Left renal pelvis (tissue), 4 donors: ENCODE measurements at places on chromosomes 5 and 9.
A peak's percentile ranks its signal among the peaks of the same experiment; 100 is the strongest.

DNA sequence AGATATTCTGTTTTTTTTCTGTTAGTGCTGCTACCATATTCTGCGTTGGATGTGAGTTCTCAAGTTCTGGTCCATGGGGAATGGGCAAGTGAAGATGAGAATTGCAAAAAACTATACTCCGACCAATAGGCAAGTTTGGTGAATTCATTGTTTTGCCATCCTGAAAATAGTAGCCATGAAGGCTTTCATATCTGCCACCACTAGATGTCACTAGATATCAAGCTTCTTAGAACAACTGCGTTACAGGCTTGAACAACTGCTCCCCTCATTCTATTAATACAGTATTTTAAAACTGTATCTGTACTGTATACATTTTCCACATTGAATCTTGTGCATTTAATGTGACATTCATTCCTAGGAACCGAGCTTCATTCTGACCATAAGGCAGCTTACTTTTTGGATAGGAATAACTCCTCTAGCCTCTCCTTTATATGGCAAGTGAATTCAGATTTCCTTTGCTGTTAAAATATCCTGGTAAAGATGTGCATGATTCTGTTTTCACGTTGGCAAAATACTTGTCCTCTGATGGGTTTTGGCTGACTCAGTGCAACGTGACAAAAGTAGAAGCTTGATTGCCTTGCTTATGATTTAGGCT, 163.6 kb downstream of the SREK1 start:
- DNase-seq, result peak; percentile 56

- no peak for DNase-seq
Observed at GRCh38 chr9:125663127-125663526, 43.9 kb downstream of the MAPKAP1 start.

DNA sequence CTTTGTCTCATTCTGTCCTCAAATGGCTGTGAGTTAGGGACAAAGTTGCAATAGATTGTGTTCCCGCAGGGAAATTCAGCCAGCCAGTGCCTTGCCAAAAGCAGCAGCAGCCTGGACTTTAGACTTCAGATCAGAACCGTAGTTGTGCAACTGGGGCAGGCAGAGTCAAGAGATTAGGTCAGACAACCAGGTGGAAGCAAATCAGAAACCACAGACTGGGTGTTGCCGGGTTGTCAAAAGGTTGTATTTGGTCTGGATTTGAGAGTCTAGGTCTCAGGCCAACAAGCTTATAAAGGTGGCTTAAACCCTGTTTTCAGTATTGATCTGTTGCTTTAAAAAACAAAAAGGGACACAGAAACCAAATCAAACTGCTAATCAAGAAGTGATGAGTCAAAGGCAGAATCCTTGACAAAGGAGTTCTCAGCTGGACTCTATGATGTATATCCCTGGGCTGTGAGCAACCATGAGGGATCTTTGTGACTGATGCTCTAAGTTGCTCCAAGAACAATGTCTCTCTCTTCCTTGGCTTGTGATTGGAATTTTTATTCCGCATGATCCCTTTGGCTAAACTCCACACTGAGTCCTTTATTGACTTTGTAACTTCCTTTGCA, 20.9 kb downstream of the RFK start:
- DNase-seq, result no peak

DNA sequence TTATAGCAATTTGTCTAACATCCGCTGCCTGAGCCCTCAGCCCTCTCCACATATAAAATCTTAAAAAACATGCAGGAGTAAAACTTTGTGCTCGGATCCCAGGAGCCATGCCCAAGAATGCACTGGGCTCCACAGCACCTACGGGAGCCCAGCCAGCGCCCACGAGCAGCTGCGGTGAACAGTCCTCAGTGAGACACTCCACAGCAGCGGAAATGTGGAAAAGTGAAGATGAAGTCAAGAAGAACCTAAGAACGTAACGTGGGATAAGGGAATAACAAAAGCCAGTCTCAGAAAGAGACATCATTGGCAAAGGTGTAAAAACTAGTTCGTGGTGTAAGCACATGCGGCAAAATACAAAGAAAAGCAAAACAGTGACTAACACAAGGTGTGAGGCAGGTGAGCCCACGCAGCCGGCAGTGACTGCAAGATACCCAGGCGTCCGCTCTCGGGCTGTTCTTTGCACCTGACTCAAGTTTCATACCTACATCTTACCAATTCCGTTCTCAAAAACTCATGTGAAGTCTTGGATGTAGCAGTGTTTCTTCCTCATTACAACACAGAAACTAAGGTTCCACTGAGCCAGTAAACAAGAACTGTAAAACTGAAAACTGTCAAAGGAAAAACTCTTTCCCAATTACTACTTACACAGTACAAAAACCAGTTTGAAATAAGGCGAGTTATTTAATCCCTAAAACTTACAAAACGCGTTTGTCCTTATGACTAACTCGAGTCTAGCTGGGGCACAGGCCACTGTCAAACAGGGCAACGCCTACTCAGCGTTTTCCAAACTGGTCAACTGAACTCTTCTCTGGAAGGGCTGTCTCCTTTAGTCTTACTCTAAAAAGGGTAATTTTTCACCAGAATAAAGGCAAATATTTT, 1.7 kb downstream of the CAMSAP1 start:
- no peak for DNase-seq

DNA sequence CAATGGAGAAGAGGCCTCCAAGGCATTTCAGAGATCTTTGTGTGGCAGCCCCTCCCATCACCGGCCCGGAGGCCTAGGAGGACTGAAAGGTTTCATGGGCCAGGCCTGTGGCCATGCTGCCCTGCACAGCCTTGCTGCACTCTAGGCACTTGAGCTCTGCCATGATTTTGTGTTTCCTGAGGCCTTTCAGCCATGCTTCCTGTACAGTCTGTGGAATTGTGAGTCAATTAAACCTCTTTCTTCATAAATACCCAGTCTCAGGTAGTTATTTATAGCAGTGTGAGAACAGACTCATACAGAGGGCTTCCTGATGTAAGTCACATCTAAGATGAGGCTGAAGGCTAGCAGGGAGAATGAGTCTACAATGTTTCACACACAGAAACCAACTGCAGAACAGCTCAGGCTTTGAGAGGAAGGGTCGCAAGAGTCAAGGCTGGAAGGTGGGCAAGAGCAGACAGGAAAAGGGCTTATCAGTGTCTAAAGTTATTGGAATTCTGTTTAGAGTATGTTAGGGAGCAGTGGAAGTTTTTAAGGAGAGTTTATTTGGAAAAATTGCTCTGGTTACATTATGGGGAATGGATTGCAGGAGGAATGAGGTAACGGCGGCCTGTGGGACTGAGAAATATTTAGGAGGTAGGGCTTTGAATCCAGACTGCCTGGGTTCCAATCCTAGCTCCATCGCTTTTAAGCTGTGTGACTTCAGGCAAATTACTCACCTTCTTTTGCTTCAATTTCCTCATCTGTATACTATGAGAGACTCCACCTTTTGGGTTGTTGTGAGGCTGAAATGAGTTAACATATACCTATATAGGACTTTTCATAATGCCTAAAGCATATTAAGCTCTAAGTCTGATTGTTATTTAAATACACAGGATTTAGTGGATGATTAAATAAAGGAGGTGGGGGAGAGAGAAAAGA, 291.2 kb downstream of the CWC27 start:
- no peak for DNase-seq
